ENCODE measurements at places on chromosomes 5 and 9. TPM values are rescaled to one million over a fixed set of nuclear protein-coding genes. Genes with fewer than 3 reads are reported as not detected.

GRCh38 chr5:100772006-100772405 lies 131.1 kb downstream of the ST8SIA4 start:
- no peak for DNase-seq

DNA sequence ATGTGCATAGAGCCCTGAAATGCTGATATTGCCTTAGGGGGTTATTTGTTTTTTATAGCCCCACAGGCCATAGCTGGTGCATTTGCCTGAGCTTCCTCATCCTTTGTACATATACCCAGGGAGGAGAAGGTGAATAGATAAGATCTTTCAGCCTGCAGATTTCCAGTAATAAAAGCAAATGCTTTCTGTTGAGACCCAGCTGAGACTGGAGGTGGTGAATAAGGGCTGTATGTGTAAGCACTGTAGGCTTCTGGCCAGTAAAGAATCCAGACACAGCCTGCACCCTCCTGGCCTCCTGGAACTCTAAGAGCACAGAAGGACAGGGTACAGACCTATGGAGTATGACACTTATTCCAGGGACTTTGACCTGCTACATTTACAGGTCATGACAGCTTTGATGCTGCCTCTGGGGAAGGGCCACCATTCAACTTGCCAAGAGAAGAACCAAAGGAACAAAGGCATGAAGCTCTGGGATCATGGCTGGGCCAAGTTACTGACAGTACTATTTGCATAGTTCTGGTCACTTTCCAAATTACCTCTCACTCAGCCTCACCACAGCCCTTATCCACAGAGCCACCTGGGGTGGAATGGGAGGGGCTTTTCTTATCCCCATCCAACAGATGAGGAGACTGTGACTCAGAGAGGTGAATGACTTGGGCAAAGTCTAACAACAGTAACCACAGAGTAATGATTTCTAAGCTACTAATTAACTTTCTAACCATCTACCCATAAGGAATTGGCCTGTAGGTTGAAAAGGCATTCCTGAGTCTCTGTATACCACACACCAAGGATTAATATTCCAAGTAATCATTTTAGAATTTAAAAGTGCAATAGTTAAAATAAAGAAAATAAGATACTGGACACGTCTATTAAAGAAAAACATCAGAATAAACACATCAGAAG lies 604.5 kb upstream of the KLF4 start:
- no peak for DNase-seq

DNA sequence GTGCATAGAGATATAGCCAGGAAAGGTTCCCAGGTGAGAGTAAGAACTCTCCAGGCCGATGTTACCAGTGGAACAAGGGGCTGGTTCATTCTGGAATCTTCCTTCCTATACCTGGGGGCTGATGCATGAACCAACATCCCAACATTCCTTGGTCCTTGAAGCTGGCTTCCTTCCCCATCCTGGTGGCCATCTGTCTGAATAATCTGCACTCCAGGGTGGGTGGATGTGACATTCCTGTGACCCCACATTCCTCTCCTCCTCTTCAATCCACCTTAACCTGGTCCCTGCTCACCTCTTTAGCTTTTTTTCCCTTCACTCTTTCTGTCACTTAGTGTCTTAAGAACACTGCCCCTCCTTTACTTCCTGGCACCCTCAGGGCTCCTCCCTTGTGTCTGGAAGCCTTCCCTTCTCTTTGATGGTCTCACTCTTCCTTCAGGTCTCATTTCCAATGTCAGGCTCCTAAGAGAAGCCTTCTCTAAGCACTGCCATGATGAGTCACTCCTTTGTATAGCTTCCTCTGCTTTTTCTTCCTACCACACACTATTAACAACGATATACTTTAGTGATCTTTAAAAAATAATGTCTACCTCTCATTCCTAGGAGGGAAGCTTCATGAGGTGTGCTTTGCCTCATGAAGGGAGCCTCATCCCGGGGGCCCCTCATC lies 80.3 kb downstream of the BOD1 start:
- no peak for DNase-seq

DNA sequence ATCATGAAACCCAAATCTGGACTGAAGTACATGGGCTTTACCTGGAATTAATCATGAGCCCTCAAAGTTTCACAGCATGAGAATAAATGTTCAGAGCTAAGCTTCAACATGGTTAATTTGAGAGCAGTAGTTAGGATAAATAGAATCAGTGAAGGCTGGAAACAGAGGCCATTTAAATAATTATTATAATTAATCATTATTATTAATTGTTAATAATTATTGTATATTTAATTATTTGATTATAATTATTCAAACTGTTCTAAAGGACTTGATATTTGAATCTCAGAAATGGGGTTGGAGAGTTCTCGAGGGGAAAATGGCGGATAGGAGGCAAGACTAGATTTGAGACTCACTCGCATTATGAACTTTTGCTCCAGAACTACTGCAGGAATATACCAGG lies 119.6 kb upstream of the ITGA1 start:
- no peak for DNase-seq

GRCh38 chr9:137390553-137391410 lies 32.2 kb downstream of the EXD3 start:
- DNase-seq, result no peak

DNA sequence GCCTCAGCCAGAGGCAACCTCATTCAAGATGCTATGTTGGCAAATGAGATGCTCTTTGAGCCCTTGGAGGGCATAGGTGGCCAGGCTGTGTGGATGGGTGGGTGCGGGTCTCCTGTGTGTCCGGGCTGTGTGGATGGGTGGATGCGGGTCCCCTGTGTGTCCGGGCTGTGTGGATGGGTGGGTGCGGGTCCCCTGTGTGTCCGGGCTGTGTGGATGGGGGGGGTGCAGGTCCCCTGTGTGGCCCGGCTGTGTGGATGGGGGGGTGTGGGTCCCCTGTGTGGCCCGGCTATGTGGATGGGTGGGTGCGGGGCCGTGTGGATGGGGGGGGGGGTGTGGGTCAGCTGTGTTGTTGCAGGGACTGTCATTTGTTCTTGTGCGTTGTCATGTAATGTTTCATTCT lies 136.6 kb upstream of the COL5A1 start:
- DNase-seq, result no peak

- no peak for DNase-seq
Observed at GRCh38 chr5:9284781-9285307, 261.0 kb downstream of the SEMA5A start.

DNA sequence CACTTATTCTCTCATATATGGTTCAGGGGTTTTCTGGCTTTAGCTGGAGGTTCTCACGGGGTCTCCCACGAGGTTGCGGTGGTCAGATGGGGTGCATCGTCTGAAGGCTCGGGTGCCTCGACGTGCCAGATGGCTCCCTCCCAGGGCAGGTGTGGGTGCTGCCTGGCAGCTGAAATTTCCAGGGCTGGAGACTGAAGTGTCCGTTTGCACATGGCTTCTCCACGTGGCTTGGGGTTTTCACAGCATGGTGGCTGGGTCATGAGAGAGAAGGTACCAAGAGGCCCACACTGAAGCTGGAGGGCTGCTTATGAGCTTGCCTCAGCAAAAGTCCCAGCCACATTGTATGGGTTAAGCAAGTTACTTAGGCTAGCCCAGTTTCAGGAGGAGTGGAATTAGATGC lies 218.6 kb downstream of the AGTPBP1 start:
- DNase-seq, result no peak

GRCh38 chr5:127011961-127012644 lies 18.3 kb downstream of the MARCHF3 start:
- DNase-seq, result no peak

- DNase-seq, result no peak
Observed at GRCh38 chr9:94533155-94533554, 21.7 kb upstream of the PCAT7 start.

- DNase-seq, result peak; percentile 69
Observed at GRCh38 chr9:35675732-35676392, 2.1 kb downstream of the CA9 start.

DNA sequence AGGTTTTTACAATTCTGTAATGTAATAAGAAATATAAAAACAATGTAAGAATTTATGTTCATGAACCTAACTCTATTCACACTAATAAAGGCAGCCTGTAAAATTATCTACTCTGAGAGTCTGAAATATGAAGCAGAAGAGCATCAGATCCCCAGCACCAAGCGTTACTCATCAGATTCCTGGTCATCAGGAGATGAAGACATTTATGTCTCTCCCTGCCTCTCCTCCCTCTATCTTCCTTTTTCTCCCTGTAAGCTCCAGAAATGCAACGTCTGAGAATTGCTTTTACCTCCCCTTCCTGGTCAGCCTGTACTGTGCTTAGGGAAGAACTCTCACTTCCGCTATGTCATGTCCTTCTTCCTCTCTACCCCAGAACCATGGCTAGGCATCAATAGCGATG lies 114.4 kb upstream of the SLIT3 start:
- DNase-seq, result no peak

GRCh38 chr5:74194196-74194595 lies 446.3 kb downstream of the ENC1 start:
- no peak for DNase-seq

- peak; percentile 25 for DNase-seq
Observed at GRCh38 chr9:80410106-80410505, 838.3 kb downstream of the TLE4 start.

DNA sequence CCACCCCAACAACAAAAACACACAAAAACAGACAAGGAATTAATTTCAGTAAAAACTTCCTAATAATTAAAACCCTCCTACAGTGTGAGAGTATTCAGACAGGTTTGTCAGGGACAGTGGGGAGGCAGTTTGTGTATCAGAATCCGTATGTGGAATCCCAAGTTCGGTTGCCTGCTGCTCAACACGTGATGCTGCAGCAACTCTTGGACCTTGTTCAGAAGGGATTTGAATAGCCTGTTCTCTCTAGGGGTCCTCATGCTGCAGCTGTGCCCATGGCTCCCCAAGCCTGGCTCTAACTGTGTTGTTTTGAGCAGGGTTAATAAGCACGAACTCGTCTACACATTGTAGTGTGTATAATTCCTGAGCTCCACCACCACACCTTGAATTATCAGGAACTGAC lies 28.7 kb downstream of the TLE4 start:
- DNase-seq, result no peak

GRCh38 chr5:126178521-126178920 lies 244.7 kb upstream of the GRAMD2B start:
- DNase-seq, result no peak

GRCh38 chr5:155616779-155617392 lies 603.3 kb downstream of the KIF4B start:
- DNase-seq, result no peak

DNA sequence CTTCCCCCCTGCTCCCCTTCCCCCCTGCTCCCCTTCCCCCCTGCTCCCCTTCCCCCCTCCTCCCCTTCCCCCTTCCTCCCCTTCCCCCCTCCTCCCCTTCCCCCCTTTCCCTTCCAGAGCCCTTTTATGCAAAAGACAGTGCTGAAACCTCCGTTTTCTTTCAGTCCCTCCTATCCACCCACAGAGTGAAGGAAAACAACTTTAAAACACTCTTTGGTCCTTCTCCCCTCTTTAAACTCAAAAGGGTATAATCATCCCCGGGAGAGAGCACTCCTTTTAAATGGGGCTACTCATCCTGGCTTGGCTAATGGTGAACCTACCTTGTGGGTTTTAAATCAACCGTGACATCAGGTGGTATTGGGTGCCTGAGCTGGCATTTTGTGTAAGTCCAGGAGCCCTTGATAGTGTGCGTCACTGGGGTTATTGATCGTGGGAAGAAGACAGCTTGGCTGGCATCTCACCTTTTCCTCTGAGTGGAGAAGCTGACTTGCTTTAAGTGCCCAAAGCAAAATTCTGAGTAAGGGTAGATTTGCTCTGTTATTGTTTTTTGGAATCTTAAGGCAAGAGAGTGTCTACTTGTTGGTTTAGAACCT lies 2.7 kb downstream of the LARP1 start:
- DNase-seq, result no peak

- peak; percentile 58 for DNase-seq
Observed at GRCh38 chr5:41925555-41925951, 472 bp downstream of the FBXO4 start.

- DNase-seq, result no peak
Observed at GRCh38 chr5:149110406-149110805, 30.9 kb upstream of the ABLIM3 start.

- no peak for DNase-seq
Observed at GRCh38 chr5:98282521-98282920, 490.9 kb upstream of the RGMB start.

- no peak for DNase-seq
Observed at GRCh38 chr9:129435291-129435690, 185.6 kb downstream of the C9orf50 start.

GRCh38 chr5:172283020-172283861 lies at the start of gene UBTD2:
Gene UBTD2 (minus strand): TSS chr5:172283764. CDS start chr5:172283665, 99 bp downstream.
- DNase-seq, result peak; percentile 85

GRCh38 chr5:1975898-1976765 lies 93.4 kb upstream of the IRX4 start:
- DNase-seq, result no peak

DNA sequence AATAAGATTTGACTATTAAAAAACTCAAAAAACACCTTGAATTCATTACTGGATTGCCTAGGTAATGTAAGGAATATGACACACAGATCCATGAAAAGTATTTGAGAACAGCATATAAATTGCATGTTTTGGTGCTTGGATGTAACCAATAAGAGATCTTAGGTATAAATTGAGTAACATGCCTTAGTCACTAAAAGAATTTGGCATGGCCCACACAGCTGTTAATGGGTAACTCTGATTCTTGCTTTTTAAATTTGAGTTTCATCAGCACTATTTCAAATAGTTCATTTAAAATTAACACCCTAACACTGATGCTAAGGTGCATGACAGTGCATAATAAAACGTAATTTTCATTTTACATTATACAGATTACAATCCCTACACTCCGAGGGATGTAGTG lies 779.3 kb upstream of the WWC1 start:
- no peak for DNase-seq

- DNase-seq, result no peak
Observed at GRCh38 chr5:85453026-85453349, 1068.3 kb upstream of the EDIL3 start.

DNA sequence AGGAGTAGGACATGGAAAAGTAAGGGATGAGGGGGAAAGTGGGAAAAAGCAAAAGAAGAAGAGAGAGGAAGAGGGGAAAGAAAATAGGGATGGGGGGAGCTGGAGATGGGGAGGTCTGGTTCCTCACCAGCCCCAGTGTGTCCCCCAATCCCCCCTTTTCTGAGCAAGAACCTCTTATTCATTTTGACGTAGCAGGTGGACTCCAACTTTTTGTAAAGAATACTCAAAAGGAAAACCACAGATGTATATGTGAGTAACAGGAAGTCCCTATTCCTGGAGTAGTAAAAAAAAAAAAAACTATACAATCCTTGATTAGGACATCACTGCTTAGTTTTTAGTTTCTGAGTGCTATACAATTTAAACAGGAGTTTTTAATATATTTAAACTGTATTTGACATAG lies 3.9 kb upstream of the CFAP95 start:
- no peak for DNase-seq

Gene C5orf58
- total RNA-seq, result not detected

Gene ADGRD2
- total RNA-seq, result not detected

Gene DBH
- total RNA-seq, result not detected

Gene WDR36
- total RNA-seq, result 29.5 TPM

Gene TMEM232
- total RNA-seq, result 2.4 TPM

Gene ESM1
- total RNA-seq, result 0.23 TPM

Gene SPINK6
- not detected for total RNA-seq

Gene IL7R
- total RNA-seq, result 0.73 TPM

Gene CNTFR
- 2.4 TPM for total RNA-seq

Gene PCDHAC2
- total RNA-seq, result 0.38 TPM

Measured in ovary (tissue), 10 donors.